Activated CD4-positive, alpha-beta T cell treated with anti-CD3 and anti-CD28 coated beads for 36 hours (primary cell): ENCODE measurements at places on chromosomes 12 and 14. TPM values are rescaled to one million over a fixed set of nuclear protein-coding genes. Genes with fewer than 3 reads are reported as not detected.

DNA sequence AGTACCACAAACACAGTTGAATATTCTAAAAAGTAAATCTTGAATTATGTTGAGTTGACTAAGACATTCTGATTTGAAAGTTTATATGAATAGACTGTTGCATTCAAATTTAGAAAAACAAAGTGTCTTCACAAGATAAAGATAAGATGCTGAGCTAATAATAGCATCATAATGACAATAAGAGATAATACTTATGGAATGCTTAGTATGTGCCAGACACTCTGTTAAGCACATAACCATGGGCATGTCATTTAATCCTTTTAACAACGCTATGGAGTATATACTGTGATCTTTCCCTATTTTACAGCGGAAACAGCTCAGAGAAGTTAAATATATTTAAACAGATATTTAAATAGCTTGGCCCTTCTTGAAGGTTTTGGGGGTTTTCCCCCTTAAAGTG, 163.4 kb downstream of the SRGAP1 start:
- DNase-seq = no peak

DNA sequence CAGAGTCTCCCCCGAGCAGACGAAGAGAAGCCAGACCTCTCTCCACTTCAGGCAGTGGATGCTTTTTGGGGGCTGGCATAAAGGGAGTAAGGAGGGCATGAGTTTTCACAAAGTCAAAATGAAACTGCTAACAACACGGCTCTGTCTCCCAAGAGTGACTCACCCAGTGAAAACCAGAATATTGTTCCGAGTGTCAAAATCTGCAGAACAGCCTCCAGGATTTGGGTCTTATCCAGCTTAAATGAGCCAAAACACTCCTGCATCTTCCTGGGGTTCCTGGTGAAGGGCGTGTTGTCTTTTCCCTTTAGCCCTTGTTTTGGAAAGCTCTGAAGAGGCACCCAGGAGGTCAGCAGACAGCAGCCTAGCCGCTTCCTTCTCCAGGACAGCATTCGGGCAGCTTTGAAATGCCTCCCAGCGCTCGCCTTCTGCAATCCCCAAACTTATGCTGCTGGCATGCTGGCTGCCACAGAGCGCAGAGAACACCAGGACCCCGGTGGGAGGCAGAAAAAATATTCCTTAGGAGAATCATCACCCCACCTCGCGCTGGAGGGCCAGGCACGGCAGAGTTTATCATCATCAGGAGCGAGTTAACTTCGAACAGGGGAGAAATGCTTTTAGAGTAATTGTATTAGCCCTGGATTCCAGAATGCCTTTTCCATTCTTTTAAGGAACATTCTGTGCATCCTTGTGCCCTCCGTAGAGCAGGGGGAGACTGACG, 117.7 kb upstream of the NCOR2 start:
- DNase-seq = no peak

GRCh38 chr12:63521706-63522105, 146.6 kb downstream of the DPY19L2 start:
- DNase-seq = no peak

GRCh38 chr12:111296906-111297463, 71.9 kb downstream of the PHETA1 start:
- DNase-seq = no peak

DNA sequence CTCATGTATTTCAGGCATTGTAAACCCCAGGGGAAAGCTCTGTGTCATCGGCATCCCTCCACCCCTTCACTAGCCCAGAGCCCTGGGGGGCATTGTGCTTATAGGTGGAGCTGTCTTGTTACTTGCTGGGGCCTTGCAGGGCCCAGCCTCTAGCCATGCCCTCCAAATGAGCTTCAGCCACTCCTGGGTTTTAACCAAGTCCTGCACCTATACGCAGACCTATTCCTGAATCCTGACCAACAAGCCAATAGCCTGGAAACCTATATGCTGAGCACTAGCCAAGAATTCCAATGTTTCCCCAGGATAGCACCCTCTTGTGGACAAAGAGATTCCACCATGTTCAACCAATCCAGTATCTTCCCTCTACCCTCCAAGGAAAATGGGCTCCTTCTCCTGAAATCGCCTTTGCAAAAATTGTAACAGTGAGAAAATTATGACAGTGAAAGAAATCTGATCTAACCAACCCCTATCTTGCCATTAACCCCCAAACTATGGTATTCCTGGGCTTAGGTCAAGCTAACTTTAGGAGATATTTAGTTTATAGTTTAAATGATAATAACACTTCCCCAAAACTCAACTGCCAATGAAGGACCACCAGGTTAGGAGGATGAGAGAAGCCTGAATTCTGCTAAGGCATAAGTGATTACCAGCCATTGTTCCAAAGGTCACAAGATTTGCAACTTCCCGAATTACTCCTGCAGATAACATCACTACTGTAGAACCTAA, 55.5 kb downstream of the TTC7B start:
- no peak for DNase-seq

DNA sequence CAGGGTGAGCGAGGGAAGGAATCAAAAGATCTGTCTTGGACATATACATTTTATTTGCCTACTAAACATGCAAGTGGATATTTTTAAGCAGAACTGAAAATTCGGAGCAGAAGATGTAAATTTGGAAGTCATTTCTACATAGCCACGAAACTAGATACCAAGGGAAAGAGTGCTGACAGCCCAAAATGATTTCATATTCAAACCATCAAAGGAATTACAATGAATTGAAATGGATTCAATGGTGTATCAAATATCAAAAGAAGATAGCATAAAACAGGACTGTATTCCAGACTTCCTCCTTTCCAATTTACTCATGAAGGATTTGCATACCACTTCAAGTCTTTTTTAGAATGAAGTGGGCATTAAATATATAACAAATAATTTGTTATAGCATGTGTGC, 313.5 kb upstream of the KITLG start:
- no peak for DNase-seq

- DNase-seq = no peak
These were observed 16.9 kb downstream of the TAOK3 start for GRCh38 chr12:118355843-118356242.

GRCh38 chr12:109069307-109070271, 17.2 kb downstream of the USP30 start:
- DNase-seq = no peak

GRCh38 chr12:70784042-70784668, 136.4 kb downstream of the PTPRR start:
- no peak for DNase-seq

- no peak for DNase-seq
These were observed 98.9 kb downstream of the RERG start for GRCh38 chr12:15122344-15122743.

DNA sequence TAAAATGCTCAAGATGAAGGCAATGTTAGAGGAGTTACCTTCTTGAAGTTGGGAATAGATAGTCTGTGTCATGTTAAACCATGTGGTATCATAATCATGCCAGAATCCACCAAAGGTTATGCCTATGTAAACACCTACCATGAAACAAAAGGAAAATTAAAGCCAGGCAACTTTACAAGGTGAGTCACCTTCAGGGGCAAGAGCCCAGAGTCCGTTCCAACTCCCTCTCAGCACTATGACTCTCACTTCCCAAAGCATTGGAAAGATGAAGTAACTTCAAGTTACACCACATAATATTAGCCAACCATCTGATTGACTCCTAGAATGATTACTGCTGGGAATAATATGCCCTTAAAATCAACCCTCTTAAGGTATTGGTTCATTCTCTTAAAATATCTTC, 38.5 kb downstream of the CATSPERB start:
- DNase-seq = no peak

DPF3 gene
- 0.39 TPM for total RNA-seq

IQSEC3 gene
- not detected for total RNA-seq

OR4E2 gene
- not detected for total RNA-seq

CMA1 gene
- not detected for total RNA-seq

INF2 gene
- total RNA-seq = 66.0 TPM

RAPGEF3 gene
- total RNA-seq = 0.43 TPM
